Naive thymus-derived CD8-positive, alpha-beta T cell (primary cell): ENCODE measurements at places on chromosomes 7 and 10.

DNA sequence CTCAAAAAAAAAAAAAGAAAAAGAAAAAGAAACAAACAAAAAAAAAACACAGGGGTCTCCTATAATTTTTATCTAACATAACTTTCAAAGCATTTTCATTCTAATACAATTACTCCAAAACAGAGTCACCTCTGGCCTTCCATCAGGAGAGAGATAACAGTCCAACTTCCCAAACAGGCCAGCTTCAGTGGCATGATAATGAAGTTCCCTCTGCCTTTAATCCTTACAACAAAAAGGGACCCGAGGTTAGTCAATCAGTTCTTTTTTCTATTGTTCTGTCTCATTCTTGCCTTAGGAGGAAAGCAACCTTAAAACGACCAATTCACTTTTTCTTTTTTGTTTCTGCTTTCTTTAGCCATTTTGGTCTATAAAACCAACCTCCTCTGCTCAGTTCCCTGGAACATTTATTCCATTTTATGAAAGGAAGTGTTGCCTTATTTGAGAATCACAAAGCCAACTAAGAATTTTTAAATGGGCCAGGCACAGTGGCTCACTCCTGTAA is 16.5 kb upstream of the FXYD4 start:
- DNase-seq: no peak

DNA sequence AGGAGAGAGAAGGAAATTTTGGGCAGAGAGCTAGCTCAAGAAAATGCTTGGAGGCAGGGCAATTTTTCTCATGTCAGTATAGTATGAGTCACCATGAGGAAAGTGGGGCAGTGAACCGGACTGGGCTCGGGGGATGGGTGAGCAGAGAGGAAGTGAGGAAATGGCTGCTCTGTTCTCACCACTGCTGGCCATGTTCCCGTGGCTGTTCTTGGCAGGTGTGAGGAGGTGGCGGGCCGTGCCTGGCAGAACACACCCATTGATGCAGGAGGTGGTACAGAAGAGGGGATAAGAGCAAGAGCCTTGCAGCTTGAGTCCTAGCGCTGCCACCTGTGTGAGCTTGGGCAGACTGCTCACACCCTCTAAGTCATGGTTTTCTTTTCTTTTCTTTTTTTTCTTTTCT is 304.4 kb upstream of the LYZL1 start:
- no peak for DNase-seq

DNA sequence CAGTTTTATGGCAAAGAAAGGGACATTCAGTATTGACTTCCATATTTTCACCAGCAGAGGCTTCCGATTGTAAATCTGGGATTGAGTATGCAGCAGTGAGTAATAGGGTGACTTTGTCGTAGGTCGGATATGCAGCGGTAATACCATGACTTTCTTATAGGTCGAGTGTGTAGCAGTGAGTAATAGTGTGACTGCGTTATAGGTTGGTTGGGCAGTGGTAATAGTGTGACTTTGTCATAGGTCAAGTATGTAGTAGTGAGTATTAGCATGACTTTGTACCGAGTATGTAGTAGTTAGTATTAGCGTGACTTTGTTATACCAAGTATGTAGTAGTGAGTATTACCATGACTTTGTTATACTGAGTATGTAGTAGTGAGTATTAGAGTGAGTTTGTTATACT is 268.2 kb upstream of the ADARB2 start:
- DNase-seq: no peak

GRCh38 chr7:98213888-98214810 is 2.9 kb downstream of the BHLHA15 start:
- no peak for DNase-seq

GRCh38 chr10:87722716-87723115 is 63.0 kb downstream of the PAPSS2 start:
- no peak for DNase-seq

DNA sequence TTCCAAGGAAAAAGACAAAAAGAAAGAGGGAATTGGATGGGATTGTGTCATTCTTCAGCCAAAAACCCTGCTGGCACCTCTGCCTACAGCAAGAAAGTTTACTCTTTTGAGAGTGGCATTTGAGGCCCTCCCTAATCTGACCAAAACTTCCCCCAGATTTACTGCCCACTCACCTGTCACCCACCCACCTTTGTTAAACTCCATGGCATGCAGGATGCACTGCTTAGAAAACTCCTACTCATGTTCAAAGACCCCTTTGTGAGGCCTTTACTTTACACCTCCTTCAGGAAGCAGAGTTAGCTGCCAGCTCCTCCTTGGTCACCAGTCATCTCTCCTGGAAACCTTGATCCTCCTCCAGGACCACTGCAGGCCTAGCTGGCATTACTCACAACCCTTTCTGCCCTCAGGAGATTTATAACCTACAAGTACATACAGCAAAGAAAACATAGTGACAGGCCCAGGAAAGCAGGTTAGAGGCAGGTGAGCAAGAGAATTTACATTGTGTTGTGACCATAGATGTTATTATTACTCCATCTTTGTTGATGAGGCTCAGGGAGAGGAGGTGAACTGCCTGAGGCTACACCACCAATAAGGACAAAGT is 10.3 kb upstream of the PLAC9 start:
- no peak for DNase-seq

GRCh38 chr10:65423043-65423442 is 1502.8 kb upstream of the LRRTM3 start:
- DNase-seq: no peak

DNA sequence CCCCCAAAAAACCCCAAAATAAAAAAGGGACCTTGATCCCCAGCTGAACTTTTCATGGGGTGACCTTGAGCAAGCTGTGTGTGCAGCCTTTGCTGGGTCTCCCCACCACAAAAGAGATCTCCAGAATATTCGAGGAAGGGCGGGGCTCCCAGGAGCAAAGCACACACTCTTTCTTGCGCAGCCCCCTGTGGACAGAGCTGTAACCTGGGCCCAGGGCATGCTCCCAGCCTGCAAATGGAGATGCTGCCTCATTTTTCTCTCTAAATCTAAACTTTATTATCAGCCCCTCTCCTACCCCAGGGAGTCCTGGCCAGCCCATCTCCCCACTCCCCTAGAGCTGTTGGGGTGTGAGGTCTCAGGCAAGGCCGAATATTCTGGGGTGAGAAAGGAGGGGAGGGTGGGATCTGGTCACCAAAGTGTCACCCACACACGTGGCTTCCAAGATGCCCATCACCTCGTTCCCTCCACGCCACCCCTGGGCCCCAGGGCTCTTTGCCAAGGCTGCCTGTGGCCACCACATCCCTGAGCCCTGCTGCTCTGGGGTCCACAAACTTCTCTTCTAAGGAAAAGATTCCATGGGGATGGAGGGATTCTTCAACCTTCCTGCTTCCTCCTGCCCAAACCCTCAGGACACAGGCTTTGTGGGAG is 1.7 kb upstream of the CALML3 start:
- no peak for DNase-seq

- DNase-seq: no peak
Measured at GRCh38 chr10:88080213-88080612, 216.8 kb downstream of the PTEN start.

- no peak for DNase-seq
Measured at GRCh38 chr7:121101621-121102020, 113.1 kb downstream of the CPED1 start.

DNA sequence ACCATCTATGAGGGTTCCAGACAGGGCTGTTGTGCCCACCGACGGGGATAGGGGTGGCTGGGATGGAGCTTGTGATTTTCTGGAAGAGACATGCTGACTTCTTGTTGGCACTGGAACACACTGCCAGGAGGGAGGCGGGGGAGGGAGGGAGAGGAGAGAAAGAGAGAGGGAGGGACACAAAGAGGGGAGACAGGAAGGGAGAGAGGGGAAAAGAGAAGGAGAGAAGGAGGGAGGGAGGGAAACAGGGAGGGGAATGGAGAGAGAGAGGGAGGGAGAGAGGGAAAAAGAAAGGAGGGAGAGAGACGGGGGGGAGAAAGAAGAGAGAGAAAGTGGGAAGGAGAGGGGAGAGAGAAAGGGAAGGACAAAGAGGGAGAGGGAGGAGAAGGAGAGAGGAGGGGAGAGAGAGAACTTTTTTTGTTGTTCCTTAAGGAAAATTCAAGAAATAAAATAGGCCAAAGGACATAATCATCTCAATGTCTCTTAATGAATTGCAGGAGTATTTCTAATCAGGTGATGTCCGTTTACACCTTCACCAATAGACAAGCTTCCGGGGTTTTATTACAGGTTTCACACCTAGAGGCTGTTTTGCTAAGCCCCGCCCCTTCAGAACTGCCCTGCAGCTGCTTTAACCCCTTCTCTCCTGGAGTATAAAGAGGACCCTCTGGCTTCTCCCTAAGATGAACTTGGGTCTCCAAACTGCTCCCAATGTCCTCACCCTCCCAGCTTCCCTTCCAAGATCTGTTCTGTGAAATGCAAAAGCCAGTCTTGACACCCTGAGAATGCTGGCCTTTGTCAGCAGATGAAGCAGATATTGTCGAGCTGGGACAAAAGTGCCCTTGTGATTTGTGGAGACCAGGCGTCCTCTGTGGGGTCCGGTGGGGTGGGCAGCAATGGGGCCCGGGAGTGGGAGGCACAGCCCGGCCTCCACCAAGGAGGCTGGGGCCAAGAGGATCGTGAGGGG is 82.0 kb upstream of the GTF2IRD1 start:
- no peak for DNase-seq

DNA sequence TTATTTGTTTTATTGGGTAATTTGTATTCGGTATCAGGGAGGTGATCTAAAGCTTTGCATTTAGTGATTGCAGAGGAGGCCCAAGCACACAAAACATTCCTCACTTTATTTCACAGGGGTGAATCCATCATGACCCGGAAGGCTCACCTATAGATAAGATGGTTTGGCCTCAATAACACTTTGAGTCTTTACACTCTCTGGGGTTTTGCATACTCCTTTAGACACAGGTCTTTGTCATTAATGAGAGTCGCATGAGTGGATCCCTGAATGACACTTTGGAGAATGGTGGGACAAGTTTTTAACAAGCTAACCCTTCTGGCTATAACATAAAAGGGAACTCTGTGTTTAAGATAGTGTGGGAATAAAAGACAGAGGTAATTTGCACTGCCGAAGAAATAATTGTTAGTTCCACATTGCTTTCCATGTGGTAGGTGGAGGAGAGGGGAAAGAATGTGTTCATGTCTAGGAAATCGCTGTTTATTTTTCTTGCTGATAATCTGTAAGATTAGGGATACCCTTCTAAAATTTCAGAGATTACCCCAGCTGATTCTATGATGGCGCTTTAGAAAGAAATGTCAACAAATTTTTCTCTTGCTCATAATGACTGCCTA is 455.8 kb downstream of the TFEC start:
- no peak for DNase-seq

DNA sequence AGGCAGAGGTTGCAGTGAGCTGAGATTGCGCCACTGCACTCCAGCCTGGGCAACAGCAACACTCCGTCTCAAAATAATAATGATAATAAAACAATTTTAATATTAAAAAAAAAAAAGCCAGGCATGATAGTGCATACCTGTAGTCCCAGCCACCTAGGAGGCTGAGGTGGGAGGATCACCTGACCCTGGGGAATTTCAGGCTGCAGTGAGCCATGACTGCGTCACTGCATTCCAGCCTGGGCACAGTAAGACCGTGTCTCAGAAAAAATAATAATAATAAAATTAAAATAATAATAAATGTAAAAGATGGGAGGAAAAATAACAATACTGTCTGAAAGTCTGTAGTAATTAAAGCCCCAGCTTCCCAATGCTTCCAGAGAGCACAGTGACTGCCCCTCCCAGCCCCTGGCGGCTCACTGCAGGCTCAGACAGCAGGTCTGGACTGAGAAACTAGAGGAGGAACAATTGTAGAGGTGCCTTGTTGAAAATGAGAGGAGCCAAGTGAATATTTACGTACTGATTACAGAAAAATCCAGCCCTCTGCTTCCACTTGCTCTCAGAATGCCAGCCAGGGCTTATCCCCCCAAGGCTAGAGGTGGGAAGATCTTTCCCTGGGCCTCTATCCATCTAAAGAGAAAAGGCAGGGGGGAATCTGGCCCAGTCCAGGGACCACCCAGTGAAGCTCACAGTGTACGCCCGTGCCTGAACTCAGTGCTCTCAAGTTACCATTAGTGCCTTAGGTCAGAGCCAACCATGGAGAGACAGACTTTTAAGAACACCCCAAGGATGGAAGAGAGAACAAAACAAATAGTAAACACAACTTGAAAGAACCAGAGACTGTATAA is 112.8 kb downstream of the PARD3 start:
- no peak for DNase-seq

GRCh38 chr10:96614515-96614914 is 27.7 kb upstream of the TM9SF3 start:
- DNase-seq: no peak

GRCh38 chr7:47817917-47818316 is 130.3 kb downstream of the PKD1L1 start:
- no peak for DNase-seq

DNA sequence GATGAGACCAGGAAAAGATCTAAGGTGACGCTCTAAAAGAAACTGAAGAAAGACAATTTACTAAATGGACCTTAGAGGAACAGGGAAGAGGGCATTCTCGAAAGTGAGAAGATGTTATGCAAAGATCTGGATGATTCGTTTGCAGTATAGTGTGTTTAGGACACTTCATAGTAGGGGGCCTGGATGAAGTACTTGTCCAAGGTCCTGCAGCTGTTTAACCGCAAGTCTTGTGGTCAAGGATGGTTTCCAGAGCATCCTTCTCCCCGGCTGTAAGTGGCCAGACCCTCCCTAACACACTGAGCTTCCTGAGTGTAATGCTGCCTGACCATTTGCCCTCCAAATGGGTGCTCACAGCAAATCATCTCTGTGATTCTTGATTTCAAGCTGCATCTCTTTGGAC is 101.6 kb downstream of the XPNPEP1 start:
- no peak for DNase-seq

- DNase-seq: no peak
Measured at GRCh38 chr7:65250216-65250615, 123.4 kb upstream of the ZNF92 start.

DNA sequence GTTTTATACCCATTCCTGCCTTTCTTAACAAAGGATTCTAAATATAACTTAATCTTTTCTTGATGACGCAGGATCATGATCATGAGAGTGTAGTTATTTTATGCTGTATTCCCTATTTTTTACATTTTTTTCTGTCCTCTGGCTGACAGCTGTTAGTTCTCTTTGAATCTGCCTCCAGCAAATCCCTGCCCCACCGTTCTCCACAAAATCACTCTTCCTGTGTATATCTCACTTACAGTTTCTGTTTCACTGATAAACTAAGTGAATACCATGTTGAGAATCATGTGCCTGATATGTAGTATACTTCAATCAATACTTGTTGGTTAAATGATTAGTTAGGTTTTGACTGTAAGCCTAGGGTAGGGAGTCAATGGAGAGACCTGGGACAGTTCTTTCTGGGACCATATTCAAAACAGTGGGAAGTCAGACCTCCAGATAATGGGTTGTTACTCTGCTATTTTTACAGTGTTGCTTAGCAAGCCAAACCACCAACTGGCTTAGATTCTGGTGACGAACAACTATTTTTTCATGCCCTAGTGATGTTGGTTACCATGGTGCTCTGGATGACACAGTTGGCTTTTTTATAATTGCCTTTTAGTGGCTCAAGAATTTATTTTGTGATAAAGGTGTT is 12.8 kb downstream of the CNNM1 start:
- DNase-seq: no peak

- DNase-seq: no peak
Measured at GRCh38 chr10:29067628-29068027, 221.2 kb upstream of the LYZL1 start.
